ENCODE measurements at places on chromosomes 6 and 20.

DNA sequence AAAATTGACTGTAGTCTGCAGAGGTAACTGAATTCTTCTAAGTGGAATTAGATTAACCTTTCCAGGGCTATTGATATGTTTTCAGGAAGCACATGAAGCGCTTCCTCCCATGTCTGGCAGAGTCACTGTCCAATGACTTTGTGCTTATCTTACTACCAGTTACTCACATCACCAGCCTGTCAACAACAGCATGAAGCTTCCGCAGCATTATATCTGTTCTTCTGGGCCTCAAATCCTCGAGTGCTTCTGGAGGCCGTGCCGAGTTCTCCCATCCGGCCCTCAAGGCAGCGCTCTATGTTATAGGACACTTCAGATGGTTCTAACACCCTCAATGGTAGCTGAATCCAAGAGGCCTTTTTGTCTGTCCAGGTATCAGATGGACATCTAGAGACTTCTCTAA is 33.2 kb downstream of the PSMG4 start:
- DNase-seq = no peak

DNA sequence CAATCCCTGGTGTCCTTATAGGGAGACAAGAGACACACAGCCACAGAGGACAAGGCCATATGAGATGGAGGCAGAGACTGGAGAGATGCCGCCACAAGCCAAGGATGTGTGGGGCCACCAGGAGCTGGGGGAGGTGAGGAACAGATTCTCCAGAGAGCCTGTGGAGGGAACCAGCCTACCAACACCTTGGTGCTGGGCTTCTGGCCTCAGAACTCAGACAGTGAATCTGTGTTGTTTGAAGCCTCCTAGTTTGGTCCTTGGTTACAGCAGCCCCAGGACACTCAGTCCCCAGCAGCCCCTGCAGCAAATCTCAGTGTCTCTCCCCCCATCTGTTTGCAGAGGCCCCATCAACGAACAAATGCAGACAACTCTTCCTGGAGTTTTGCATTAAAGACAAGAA is 73.2 kb upstream of the BHLHE23 start:
- DNase-seq = no peak

DNA sequence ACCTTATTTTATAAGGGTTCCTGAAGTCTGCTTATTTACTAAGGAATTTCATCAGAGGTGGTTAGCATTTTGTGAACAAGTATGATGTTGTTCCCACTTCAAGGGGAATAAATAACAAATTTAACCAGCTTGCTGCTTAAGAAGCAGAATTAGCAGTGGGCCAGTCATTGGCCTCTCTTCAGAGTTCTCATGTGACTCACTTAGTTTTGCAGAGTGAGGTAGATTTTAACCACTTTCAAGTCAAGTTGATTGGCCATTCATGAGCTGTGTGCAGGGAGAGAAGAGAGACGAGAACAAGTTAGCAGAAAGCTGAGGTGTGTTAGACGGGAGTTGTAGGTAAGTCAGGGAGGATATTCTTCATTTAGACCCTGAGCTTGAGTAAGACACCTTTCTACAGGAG is 18.1 kb downstream of the TOP1 start:
- peak; percentile 56 for DNase-seq

DNA sequence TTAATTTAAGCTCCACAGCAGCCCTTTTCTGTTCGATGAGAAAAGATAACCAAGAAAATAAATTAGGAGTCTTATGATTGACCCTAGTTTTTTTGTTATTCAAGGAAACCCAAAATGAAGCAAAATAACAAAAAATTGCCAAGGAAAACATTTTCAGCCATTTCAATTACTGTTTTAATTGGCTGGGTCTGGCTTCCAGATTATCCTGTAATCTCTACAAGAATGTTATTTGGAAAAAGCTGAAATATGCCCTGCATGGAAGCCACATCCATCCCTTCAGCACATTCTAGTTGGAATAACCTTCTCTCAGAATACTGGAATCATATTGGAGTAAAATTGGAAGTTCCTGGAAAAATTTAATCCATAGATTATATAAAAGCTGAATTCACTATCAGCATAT is 191.1 kb upstream of the CCN2 start:
- no peak for DNase-seq

DNA sequence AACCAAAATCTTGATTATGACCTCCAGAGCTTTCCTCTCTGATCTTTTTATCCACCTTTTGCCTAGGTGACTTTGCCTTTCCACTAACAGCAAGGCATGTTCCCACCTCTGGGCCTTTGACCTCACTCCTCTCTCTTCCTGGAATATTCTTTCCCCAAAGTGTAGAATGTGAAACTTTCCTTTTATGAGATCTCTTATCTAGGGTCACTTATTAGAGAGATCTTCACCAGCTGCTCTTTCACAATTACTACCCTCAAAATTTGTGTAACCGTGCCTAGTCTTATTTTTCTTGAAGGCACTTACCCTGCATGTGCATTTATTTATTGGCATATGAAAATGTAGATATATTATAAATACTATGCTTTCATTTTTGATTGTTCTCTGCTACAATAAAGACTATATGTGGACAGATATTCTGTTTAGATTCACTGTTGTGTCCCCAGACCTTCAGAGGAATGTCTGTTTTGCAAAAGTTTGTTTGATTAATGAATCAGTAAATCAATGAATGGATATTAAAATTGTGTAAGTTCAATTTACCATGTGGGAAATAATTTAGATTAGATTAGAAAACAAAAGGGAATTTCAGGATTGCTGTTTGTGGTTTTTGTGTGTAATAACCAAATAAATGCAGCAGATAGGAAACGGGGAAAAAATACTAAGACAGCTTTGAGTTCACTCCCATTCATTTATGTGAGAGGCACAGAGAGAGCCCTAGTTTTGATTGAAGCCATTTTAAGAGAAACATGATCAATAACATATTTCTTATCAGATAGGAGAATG is 207.0 kb downstream of the ADGB start:
- no peak for DNase-seq

DNA sequence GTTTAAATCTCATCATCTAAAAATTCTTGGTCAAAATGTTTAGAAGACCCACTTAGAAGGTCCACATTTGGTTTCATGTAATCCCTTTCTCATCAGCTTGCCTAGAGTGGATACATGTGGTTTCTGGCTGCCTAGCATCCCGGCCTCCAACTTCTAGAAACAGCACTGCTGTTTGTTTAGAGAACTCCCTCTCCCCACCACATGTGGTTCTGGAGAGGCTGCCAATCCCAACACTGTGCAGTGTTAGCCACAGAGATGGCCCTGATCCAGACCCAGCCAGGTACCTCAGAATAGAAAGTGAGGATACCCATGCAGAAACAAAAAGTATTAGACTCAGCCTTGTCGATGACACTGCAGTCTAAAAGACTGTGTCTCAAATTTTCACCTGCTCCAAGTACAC is 241.8 kb downstream of the BCKDHB start:
- DNase-seq = no peak
